ENCODE measurements at places on chromosomes 7 and 10.

DNA sequence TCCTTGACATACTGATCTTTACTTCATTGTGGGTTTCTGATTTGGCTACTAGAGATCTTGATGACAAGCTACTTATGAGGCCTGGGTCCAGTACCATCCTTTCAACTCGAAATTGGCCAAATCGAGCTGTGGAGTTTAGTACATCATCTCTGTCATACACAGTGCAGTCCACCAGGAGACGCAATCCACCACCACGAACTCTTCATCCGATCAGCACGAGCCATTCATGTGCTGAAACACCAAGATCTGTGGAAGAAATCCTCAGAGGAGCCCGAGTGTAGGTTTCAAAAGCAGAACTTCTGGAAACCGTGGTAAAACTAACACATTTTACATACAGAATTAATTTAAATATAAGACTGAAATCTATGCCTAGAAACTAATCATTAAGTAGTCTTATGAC is 14.2 kb downstream of the DNAJC9 start:
- no peak for DNase-seq

- DNase-seq: no peak
Measured at GRCh38 chr7:139452958-139453672, 30.4 kb downstream of the KLRG2 start.

DNA sequence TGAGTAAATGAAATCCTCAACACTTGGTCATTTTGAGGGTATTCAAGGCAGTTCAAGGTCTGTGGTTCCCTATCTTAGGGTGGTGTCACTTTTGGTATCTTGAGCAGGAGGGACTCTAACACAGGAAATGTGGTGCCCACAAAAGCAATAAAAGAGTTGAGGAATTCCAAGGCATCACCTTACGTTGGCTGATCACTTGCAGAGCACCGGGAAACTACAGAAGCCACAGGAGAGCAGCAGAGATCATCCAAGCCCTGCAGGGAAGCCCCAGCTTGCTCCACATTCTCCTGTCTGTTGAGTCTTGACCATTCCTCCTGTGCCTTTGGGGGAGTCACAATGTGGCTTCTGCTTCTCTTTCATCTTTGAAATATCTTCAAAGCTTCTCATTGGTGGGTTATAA is 565.8 kb upstream of the ADARB2 start:
- no peak for DNase-seq

GRCh38 chr10:77967611-77968022 is 41.1 kb upstream of the DLG5 start:
- DNase-seq: no peak

GRCh38 chr7:70319057-70319456 is 720.8 kb downstream of the AUTS2 start:
- no peak for DNase-seq

GRCh38 chr10:113846036-113846435 is 7.8 kb downstream of the DCLRE1A start:
- DNase-seq: no peak

- DNase-seq: no peak
Measured at GRCh38 chr7:39333701-39334100, 232.5 kb upstream of the YAE1 start.

GRCh38 chr10:5942474-5942873 is 34.9 kb downstream of the IL15RA start:
- no peak for DNase-seq

GRCh38 chr7:30428246-30429155 is 50.1 kb downstream of the NOD1 start:
- no peak for DNase-seq

DNA sequence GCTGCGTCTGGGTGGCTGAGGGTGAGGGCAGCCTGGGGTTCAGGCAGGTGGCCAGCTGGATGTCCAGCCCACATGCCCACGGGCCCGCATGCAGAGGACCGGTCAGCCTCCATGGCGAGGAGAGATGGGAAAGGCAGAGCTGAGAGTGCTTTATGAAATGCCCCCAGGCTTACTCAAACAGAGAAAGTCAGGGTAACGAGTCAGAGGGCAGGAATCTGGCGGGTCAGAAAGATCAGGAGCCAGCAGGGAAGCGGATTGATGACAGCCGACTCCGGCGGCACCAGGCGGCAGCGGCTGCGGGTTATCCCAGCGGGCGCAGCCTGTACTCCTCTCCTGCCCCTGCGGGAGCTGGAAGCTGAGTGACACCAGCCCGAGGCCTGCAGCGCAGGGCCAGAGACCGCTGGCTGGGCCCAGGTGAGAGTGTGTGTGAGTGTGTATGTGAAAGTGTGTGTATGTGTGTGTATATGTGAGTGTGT is 13.4 kb downstream of the SLC13A4 start:
- DNase-seq: peak; percentile 29

DNA sequence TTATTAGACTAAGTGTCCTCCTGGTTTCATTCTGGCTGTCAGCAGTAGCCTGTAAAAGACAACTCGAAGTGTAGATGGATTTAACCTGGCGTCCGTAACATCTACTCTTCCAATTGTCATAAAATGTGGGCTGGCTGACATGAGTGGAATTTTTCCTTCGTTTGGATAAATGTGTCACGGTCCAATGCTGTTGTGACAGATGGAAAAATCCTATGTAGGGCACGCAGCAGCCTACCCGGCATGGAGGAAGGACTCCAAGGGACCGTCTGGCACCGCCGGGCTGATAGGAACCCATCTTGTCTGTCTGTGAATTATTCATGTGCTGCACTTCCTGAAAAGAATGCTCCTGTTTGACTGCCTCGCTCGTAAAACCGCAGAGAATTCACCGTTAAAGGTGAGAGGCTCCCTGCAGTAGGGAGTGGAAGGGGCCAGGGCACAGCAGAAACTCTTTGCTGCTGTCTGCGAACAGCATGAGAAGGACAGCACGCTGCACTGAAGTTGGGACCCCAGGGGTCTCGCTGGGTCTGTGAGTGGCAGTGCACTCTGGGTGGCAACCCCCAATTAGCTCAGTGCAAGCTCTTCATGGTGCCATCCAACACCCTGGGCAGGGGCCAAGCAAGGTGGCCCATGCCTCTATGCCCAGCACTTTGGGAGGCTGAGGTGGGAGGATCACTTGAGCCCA is 1.6 kb upstream of the ORAI2 start:
- DNase-seq: peak; percentile 28

- DNase-seq: no peak
Measured at GRCh38 chr10:128373071-128373749, 247.0 kb upstream of the MKI67 start.

- no peak for DNase-seq
Measured at GRCh38 chr10:121928528-121928884, 675 bp upstream of the ATE1 start.

GRCh38 chr7:83520726-83521125 is 128.2 kb downstream of the SEMA3E start:
- no peak for DNase-seq

GRCh38 chr7:121609208-121609607 is 213.1 kb upstream of the FAM3C start:
- DNase-seq: no peak

DNA sequence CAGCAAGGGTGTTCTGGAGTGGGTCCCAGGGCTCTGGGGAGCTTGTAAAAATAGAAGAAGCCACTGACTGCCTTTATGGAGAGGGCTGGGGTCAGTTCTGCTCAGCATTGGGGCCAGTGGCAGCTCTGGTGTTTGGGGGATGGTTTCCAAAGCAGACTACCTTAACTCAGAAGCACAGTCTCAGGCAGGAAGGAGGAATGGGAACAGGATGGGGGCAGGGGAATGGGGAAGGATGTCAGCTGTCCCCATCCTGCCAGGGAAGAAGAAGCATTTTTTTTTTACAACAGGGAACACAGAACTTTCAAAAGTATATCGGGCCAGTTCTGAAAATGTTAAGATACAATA is 28.8 kb downstream of the TSPAN15 start:
- no peak for DNase-seq

DNA sequence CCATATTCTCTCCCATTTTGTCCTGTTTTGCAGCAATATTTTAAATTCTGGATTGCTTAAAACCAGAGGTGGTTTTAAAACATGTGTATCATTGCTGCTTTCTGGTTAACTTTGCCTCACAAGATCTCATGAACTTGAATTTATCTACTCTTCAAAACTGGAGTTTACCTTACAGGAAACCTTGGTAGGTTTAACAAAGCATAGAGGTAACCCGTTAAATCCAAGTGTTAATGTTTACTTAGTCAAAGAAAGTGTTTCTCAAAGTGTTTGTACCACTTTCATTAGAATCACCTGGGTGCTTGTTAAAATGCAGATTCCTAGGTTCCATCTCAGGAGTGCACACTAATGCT is 44.0 kb upstream of the VDAC2 start:
- DNase-seq: no peak

- DNase-seq: no peak
Measured at GRCh38 chr7:92064438-92065029, 69.7 kb downstream of the CYP51A1 start.

DNA sequence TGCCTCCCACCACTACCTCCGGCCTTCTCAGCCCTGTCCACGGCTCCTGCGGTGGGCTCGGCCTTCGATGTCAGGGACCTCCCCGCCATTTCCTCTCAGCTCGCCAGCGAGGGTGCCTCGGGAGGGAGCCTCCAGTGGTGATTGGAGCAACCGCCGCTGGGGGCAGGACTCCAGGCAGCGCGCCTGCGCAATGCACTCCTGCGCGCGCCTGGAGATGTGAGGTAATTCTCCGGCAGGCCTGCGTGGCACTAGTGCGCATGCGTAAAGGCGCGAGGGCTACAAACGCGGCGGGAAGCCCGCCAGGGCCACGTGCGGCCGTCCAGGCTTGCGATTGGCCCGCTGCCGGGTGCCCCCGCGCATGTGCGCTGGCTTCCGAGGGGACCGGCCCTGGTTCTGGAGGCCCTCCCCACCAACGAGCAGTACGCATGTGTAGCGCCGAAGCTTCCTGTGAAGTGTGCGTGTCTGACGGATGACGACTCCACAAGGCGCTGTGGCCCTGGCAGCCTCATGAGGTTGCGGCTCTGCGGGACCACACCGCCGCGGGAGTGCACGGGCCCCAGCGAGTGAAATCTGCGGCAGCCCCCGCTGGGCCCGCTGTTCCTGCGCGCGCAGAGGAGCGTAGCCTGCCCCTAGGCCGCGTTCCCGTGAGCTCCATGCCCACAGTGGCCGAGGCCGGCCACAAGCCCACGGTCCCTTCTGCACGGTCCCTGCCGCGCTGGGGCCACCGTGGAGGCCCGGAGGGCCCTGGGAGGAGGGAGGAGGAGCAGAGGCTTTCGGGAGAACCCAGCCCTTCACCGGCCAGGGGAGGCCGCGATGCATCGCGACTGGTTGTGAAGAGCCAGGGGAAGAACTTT is at the start of gene SYCE1:
SYCE1 (minus strand) TSS at position 143 of the 854 bp plus-strand sequence; CDS start at position 89, 54 bp downstream.
- no peak for DNase-seq

- no peak for DNase-seq
Measured at GRCh38 chr10:67670401-67670800, 25.6 kb downstream of the CTNNA3 start.

GRCh38 chr10:129968853-129969183 is 4.7 kb upstream of the EBF3 start:
- DNase-seq: peak; percentile 22

DNA sequence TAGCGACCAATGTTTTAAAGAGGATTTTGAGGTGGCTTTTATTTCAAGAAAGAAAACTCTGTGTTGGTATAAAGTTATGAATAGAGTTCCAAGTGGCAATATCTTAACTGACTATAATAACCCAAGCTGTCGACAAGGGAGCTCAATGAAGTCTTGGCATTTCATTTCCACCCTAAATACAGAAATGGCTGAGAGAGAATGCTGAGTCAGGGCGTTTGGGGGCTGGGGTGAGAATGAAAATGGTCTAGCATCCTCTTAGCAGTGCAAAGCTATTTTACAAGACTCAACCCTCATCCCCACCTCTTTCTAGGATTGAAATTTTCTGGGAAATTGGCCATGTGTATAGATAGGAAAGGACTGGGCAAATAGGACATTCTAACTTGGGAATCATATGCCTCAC is 759.1 kb downstream of the KCNMA1 start:
- no peak for DNase-seq

DNA sequence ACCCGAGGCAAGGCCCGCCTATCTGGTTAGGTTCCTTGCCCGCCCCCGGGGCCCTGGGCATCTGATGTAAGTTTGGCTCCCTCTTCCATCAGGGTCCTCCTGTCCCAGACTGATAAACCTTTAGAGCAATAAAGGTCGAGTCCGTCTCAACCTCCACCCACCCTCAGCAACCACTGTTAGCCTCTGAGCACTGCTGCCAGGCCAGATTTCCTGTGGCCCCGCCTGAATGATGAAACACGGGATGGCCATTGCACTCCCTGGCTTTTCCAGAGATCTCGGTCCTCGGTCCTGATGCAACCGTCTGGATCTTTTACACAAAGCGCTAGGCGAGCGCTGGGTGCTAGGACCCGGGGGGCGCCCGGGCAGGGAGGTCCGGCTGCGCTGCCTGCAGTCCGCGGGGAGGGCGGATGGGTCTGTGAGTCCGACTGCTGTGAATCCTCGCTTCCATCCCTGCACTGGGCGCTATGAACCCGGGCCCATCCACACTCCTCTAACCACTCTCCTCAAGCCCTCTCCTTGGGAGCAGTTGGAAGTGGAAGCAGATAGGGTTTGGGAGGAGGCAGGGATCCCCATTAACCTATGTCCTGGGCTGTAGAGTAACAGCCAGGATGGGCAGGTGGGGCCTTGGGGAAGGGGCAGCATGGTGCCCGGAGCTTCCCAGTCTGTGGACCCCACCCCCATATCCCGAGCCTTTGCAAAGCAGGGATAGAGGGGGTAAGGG is 875 bp upstream of the DDIT4 start:
- peak; percentile 35 for DNase-seq

GRCh38 chr10:75663947-75664664 is 232.7 kb downstream of the LRMDA start:
- no peak for DNase-seq

GRCh38 chr7:92485267-92485892 is 7.6 kb upstream of the ERVW-1 start:
- DNase-seq: no peak

GRCh38 chr7:47638679-47639315 is 56.9 kb upstream of the TNS3 start:
- DNase-seq: no peak

GRCh38 chr7:139844779-139845442 is 15.8 kb downstream of the TBXAS1 start:
- DNase-seq: no peak

DNA sequence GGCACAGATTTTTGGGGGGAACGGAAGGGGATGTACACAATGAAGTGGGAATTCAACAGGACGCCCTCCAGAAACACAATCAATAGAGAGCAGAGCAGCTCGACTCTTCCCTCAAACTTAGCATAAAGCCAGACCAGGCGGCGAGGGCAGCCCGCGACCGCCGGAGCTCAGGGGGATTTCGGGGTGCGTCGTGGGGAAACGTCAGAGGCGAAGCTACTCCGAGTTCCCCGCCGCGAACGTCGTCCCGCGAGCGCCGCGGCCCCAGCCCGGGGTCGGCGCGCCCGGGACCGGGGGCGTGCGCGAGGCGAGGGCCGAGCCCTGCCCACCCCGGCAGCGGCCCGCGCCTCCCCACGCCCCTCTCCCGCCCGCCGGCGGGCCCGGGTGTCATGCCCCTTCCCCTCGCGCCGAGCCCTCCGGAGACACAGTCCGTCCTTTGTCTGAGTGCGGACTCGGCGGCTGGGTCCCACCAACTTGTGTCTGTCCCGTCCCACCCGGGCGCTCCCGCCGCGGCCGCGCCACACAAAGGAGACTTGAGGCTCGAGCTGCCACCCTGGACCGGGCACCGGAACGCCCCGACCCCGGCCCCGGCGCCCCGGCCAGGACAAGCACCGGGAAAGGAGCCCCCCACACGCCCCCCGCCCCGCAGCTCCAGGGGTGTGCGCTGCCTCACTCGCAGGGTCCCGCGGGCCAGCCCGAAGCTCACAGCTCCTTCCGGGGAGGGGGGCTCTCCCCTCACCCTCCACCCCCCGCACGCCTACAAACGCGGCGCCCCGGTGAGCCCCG is 634 bp downstream of the EZH2 start:
- DNase-seq: no peak
